Pancreas (tissue), 10 donors: ENCODE measurements at places on chromosomes 13 and 19. TPM values are rescaled to one million over a fixed set of nuclear protein-coding genes. Genes with fewer than 3 reads are reported as not detected.

DNA sequence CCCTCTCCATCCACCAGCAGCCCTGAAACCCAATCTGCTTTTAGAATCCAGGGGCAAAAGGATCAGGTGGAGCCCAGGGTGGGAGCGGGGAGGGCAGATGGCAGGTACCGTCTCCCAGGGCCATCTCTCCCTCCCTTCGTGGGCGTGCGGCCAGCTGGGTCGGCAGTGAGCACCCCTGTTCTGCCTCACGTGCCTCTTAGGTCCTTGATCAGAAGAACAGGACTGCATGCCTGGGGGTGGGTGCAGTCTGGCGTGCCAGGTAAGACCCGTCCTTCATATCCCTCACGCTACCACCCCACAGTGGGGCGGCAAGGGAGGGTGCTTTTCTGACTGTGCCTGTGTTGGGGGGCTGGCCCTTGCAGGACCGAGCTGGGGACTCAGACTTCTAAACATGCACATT lies 2.0 kb downstream of the SLC8A2 start:
- H3K27ac ChIP-seq: no peak overlapping the region
- DNase-seq: no peak
- no peaks in the 10 kb centered on the region for H3K36me3 ChIP-seq
- H3K4me3 ChIP-seq: no peak overlapping the region
- no peaks in the 10 kb centered on the region for H3K4me1 ChIP-seq
- no peaks in the 10 kb centered on the region for H3K27me3 ChIP-seq

Gene ADGRL1
- 9.3 TPM for total RNA-seq

DNA sequence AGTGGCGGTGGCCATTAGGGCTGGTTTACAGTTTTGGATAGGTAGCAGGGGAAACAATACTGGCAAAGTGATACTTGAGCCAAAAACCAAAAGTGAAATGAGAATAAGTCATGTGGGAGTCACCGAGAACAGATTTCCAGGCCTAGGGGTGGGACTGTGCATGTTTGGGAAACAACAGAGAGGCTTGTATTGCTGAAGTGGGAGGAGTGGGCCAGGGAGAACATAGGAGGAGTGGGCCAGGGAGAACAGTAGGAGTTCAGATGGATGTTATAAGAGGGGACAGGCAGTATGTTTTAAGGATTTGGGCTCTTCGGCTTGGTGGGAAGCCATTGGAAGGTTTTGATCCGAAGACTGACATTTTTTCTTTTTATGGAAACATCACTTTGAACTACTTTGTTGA lies 35.5 kb downstream of the AKAP11 start:
- DNase-seq: no peak
- no peak overlapping the region for H3K4me3 ChIP-seq
- peaks cover 4% of the 10 kb centered on the region for H3K27me3 ChIP-seq
- H3K27ac ChIP-seq: no peak overlapping the region
- H3K36me3 ChIP-seq: peaks cover 5% of the 10 kb centered on the region
- H3K4me1 ChIP-seq: no peaks in the 10 kb centered on the region

Gene FGF22
- total RNA-seq: 0.25 TPM
